ENCODE measurements at places on chromosomes 3 and 15. TPM values are rescaled to one million over a fixed set of nuclear protein-coding genes. Genes with fewer than 3 reads are reported as not detected.

P2RY13 gene
- 0.41 TPM for total RNA-seq

DNA sequence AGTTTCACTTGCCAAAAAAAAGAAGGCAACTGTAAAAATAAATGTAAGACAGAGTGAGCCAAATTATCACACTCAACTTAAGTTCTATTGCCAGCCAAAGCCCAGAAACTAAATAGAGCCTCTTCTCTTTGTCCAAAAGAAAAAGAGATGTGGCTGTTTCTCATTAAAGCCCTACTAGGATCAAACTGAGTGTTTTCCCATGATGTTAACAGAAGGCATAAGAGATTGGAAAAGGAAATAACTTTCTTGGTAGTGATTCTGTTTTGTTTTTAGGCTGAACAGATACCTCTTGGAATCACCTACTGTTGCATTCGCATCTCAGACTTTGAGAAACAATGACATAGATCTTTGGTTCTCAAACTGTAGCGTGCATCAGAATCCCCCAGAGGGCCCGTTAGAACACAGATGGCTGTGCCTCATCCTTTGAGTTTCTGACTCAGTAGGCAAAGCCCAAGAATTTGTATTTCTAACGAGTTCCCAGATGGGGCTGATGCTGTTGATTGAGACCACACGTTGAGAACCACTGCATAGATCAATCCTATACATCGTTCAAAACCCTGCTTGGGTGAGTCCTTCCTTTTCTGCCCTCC is 42.5 kb upstream of the SRGAP3 start:
- no peak overlapping the region for H3K4me3 ChIP-seq
- H3K27me3 ChIP-seq, result no peaks in the 10 kb centered on the region
- DNase-seq, result no peak
- no peak overlapping the region for H3K27ac ChIP-seq
- no peaks in the 10 kb centered on the region for H3K4me1 ChIP-seq
- H3K36me3 ChIP-seq, result no peaks in the 10 kb centered on the region

MAP6D1 gene
- 1.4 TPM for total RNA-seq

RPUSD3 gene
- 34.1 TPM for total RNA-seq

MASP1 gene
- total RNA-seq, result 4.5 TPM

CAPN3 gene
- 17.0 TPM for total RNA-seq

- H3K27ac ChIP-seq, result no peak overlapping the region
- H3K27me3 ChIP-seq, result no peaks in the 10 kb centered on the region
- H3K36me3 ChIP-seq, result no peaks in the 10 kb centered on the region
- H3K4me1 ChIP-seq, result no peaks in the 10 kb centered on the region
Measured at GRCh38 chr3:113070681-113071113, 79.9 kb downstream of the GTPBP8 start.

GOLGA6D gene
- not detected for total RNA-seq

- H3K36me3 ChIP-seq, result no peaks in the 10 kb centered on the region
- no peaks in the 10 kb centered on the region for H3K27me3 ChIP-seq
- no peak overlapping the region for H3K27ac ChIP-seq
Measured at GRCh38 chr3:88641033-88641604, 466.3 kb upstream of the EPHA3 start.

DNA sequence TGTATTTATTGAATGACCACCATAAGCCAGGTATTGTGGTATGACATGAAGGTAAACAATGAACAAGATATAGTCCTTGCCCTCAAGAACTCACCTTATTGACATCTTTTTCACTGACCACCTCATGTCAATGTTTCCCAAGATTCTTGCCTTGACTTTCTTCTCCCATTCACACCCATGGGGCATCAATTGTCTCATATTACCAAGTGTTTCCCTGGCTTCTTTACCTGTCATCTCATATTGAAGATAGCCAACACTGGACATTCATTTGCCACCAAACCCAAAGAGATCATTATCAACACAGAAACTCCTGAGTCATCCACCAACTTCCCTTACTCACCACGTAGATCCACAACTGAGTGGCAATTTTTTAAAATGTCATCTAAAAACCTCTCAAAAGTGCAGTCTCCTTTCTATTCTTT is 2.2 kb downstream of the EFHB start:
- DNase-seq, result no peak
- H3K4me1 ChIP-seq, result no peaks in the 10 kb centered on the region
- H3K27me3 ChIP-seq, result no peaks in the 10 kb centered on the region
- no peak overlapping the region for H3K4me3 ChIP-seq

SCN5A gene
- total RNA-seq, result not detected

GRCh38 chr3:128177865-128178264 is 24.6 kb downstream of the EEFSEC start:
- H3K4me1 ChIP-seq, result peaks cover 10% of the 10 kb centered on the region
- no peaks in the 10 kb centered on the region for H3K27me3 ChIP-seq
- H3K36me3 ChIP-seq, result no peaks in the 10 kb centered on the region
- no peak for DNase-seq
- no peak overlapping the region for H3K27ac ChIP-seq

DNA sequence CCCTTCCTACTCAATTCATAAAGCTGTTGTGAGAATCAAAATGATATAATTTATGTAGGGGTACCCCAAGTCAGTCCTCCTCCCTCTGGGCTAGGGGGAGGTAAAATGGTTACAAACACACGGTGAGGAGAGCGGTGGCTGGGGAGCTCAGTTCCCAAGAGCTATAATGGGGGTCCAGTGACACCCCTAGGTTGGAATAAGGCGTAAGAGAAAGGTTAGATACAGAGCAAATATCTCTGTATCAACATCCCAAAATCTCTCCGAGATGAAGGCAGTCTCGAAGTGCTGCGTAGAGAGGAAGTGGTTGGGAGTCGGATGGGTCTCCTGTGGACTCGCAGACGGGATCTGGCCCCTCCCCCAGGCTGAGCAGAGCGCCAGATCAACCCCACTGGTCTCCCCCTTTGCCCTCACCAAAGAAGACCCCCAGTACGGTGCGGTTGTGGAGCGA is 1.8 kb downstream of the DUOX2 start:
- no peaks in the 10 kb centered on the region for H3K36me3 ChIP-seq
- DNase-seq, result no peak
- H3K4me3 ChIP-seq, result no peak overlapping the region
- H3K4me1 ChIP-seq, result peaks cover 26% of the 10 kb centered on the region
- H3K27me3 ChIP-seq, result peaks cover 82% of the 10 kb centered on the region
- no peak overlapping the region for H3K27ac ChIP-seq

ANO10 gene
- total RNA-seq, result 37.8 TPM

DNA sequence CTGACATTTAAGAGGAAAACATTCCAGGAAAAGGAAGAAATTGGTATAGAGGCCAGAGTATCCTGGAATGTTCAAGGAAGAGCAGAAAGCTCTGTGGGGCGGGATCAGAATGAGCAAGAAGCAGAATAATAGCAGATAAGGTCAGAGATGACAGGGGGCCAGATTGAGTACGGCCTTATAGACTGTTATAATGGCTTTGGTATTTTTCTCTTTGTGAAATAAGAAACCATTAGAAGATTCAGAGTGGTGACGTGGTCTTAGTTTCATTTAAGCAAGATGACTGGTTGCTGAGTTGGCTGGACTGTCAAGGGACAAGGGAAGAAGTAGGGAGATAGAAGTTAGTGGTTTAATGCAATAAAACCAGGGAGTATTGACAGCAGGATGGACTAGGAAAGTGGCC is 218.3 kb upstream of the SOX2 start:
- H3K27ac ChIP-seq, result no peak overlapping the region
- H3K36me3 ChIP-seq, result no peaks in the 10 kb centered on the region
- no peak overlapping the region for H3K4me3 ChIP-seq
- H3K4me1 ChIP-seq, result no peaks in the 10 kb centered on the region
- no peaks in the 10 kb centered on the region for H3K27me3 ChIP-seq

- H3K36me3 ChIP-seq, result no peaks in the 10 kb centered on the region
- H3K4me3 ChIP-seq, result no peak overlapping the region
- H3K4me1 ChIP-seq, result no peaks in the 10 kb centered on the region
- no peak overlapping the region for H3K27ac ChIP-seq
- no peak for DNase-seq
Measured at GRCh38 chr3:85081191-85081906, 122.6 kb downstream of the CADM2 start.

DNA sequence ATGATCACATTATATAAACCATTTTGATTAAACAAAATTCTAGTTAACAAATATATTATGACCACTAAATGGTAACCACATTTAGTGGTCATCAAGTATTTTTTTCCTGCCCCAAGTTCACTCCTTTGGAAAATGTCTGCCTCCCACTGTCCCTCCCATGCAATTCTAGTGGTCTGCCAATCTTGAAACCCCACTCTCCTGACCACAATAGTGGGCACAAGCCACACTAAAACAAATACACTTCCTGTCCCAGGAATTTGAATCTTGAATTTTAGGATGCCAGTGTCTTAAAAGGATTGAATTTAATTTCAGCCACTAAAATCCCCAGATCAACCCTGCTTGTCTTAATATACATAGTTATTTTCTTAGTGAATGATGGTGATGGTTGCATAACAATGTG is 14.0 kb upstream of the GPR156 start:
- H3K36me3 ChIP-seq, result no peaks in the 10 kb centered on the region
- H3K4me3 ChIP-seq, result no peak overlapping the region
- DNase-seq, result no peak
- no peak overlapping the region for H3K27ac ChIP-seq
- H3K4me1 ChIP-seq, result no peaks in the 10 kb centered on the region
- no peaks in the 10 kb centered on the region for H3K27me3 ChIP-seq

LRIG1 gene
- total RNA-seq, result 83.0 TPM

DNA sequence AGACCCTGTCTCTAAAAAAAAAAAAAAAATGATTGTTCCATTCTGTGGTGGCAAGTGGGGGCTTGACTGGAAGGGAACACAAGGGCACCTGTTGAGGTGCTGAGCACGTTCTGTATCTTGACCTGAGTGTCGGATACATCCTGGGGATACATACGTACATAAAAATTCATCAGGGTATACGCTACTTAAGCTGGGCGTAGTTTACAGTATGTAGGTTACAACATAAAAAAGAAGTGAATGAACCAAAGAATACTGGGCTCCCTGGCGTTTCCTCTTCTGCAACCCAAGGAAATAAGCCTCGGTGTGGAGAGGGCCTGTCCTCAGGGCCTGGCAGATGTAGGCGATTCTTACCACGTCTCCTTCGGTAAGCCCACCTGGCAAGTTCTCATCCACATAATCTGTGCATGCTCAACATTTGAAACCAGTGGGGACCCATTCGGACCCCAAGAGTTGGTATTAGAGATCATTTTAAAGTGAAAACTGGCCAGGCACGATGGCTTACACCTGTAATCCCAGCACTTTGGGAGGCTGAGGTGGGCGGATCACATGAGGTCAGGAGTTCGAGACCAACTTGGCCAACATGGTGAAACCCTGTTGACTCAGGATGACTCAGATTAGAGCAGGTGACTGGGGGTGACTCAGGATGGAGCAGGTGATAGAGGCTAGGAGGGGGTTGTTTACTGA is 5.1 kb upstream of the MUC20 start:
- peaks cover 6% of the 10 kb centered on the region for H3K4me1 ChIP-seq
- no peak overlapping the region for H3K4me3 ChIP-seq
- H3K27me3 ChIP-seq, result no peaks in the 10 kb centered on the region
- DNase-seq, result peak; percentile 37
- peaks cover 22% of the 10 kb centered on the region for H3K36me3 ChIP-seq

SAMMSON gene
- total RNA-seq, result not detected

DNA sequence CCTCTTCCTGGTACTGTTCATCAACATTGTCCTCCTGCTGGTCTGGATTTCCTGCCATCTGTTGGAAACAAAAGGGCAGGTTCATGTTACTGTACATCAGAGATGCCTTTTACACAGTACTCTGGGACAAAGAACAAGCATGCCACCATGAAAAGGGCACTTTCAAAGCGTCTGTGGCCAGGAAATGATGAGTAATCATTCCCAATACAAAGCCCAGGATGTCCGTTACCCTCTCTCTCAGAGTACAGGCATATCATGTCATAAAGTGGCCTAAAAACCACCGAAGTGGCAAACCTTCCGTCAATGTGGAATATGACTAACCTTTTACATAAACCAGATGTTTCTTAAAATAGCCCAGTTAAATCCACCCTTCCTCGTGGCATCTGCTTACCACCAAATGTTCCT is 71.2 kb downstream of the GOLIM4 start:
- no peak overlapping the region for H3K4me3 ChIP-seq
- no peak for DNase-seq
- peaks cover 67% of the 10 kb centered on the region for H3K36me3 ChIP-seq
- no peaks in the 10 kb centered on the region for H3K4me1 ChIP-seq

DNA sequence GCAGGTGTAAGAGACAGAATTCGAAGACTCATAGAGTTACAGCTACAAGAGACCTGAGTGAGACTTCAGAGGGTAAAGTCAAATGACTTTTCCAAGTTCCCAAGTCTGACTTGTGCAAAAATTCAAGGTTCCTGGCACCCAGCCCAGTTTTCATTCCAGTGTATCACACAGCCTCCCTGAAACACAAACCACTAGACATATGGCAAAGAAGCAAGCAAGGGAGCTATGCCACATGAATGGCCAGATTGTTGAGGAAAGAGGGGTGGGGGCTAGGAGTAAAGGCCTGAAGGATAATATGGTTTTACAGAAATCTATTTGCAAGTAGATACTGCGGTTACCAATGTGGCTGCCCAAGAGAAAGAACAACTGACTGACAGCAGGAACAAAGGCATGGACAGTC is 301.2 kb downstream of the MECOM start:
- no peak overlapping the region for H3K27ac ChIP-seq
- H3K36me3 ChIP-seq, result no peaks in the 10 kb centered on the region
- no peaks in the 10 kb centered on the region for H3K27me3 ChIP-seq
- no peaks in the 10 kb centered on the region for H3K4me1 ChIP-seq
- peak; percentile 55 for DNase-seq
- H3K4me3 ChIP-seq, result no peak overlapping the region

- H3K36me3 ChIP-seq, result no peaks in the 10 kb centered on the region
- no peak overlapping the region for H3K27ac ChIP-seq
- no peak overlapping the region for H3K4me3 ChIP-seq
- DNase-seq, result no peak
- no peaks in the 10 kb centered on the region for H3K27me3 ChIP-seq
- no peaks in the 10 kb centered on the region for H3K4me1 ChIP-seq
Measured at GRCh38 chr3:103862415-103862814, 1427.6 kb downstream of the ZPLD1 start.

GRCh38 chr3:143584474-143584873 is 263.8 kb downstream of the SLC9A9 start:
- no peaks in the 10 kb centered on the region for H3K36me3 ChIP-seq
- H3K4me1 ChIP-seq, result peaks cover 23% of the 10 kb centered on the region
- no peak overlapping the region for H3K27ac ChIP-seq
- no peaks in the 10 kb centered on the region for H3K27me3 ChIP-seq
- no peak for DNase-seq

NAALADL2 gene
- total RNA-seq, result 10.1 TPM

GOLGA8B gene
- total RNA-seq, result 142 TPM

- H3K4me1 ChIP-seq, result no peaks in the 10 kb centered on the region
- no peaks in the 10 kb centered on the region for H3K36me3 ChIP-seq
- H3K27me3 ChIP-seq, result no peaks in the 10 kb centered on the region
- H3K27ac ChIP-seq, result no peak overlapping the region
- H3K4me3 ChIP-seq, result no peak overlapping the region
- no peak for DNase-seq
Measured at GRCh38 chr3:89358281-89358680, 250.9 kb downstream of the EPHA3 start.

GUCA1C gene
- not detected for total RNA-seq

ACKR2 gene
- total RNA-seq, result 1.4 TPM

Data from transverse colon (tissue), 4 donors.